Stimulated activated CD4-positive, alpha-beta T cell treated with anti-CD3 and anti-CD28 coated beads, Interleukin-15, amount 100 ng/mL, for 48 hours (primary cell): ENCODE measurements at places on chromosomes 11 and 22.

- DNase-seq = no peak
Observed at GRCh38 chr11:5504403-5504921, 5.3 kb downstream of the UBQLN3 start.

- DNase-seq = no peak
Observed at GRCh38 chr11:68081691-68082090, 39.5 kb downstream of the CHKA start.

DNA sequence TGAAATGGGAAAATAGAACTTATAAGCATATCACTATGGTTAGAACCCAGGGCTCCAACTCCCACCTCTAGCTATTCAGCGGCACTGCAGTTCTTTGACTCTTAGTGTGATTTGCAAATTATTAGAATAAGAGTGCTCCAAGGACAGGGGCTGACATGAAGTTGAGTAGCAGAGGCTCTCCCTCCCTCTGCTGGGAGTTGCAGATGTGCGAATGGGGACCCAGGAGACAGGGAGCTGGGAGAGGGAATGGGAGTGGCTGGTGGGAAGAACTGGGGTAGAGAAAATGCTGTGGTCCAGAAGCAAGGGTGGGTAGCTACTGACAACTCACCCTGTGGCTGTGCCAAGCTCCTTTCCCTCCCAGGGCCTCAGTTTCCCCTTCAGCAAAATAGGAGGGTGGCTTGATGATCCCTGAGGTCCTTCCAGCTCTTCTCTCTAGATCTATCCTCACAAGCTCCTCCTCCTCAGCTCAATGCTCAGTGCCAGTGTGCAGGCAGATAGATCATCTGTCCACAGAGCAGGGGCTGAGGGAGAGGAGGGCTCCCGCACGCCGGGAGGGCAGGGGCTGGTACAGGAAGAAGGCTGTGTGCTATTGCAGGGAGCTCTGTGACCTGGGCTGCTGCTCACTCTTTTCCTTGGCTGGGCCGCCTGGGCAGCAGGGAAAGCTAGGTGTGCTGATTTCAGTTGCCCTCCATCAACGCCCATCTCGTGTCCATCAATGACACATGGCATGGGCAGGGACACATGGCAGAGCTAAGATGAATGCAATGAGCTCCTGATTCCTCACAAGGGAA, 99.0 kb downstream of the NECTIN1 start:
- no peak for DNase-seq

DNA sequence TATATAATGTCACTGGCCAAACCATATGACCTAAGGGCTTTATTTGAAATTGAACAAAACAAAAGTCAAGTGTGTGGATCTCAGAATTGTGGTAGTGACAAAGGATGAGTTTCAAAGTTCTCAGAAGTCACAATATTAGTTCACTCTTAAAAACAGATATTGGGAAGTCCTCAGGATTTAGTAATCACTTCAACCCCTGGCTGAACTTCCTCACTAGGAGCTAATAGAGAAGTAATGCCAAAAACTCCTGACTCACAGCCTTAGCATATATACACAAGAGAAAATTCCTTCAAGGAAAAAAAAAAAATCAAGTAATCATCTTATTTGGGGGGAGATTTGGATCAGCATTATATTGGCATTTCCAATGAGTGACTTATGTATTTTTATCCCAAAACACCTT, 75.6 kb upstream of the APOA1 start:
- DNase-seq = no peak

- no peak for DNase-seq
Observed at GRCh38 chr22:45977003-45977411, at the start of gene WNT7B. TSS of gene WNT7B (minus strand) at chr22:45977162. CDS start at chr22:45976754, 408 bp downstream.

DNA sequence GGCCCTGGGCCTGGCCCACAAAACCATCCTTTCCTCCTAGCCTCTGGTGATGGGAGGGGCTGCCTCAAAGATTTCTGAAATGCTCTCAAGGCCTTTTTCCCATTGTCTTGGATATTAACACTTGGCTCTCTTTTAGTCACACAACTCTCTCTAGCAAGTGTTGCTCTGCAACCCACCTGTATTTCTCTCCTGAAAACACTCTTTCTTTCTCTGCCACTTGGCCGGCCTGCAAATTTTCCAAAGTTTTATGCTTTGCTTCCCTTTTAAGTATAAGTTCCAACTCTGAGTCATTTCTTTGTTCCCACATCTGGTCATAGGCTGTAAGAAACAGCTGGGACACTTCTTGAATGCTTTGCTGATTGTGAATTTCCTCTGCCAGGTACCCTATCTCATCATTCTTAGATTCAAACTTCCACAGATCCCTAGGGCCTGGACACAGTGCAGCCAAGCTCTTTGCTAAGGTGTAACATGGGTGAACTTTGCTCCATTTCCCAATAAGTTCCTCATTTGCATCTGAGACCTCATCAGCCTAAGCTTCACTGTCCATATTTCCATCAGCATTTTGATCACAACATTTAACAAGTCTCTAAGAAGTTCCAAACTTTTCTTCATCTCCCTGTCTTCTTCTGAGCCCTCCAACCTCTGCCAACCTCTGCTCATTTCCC, 93.8 kb downstream of the TRIM29 start:
- no peak for DNase-seq

DNA sequence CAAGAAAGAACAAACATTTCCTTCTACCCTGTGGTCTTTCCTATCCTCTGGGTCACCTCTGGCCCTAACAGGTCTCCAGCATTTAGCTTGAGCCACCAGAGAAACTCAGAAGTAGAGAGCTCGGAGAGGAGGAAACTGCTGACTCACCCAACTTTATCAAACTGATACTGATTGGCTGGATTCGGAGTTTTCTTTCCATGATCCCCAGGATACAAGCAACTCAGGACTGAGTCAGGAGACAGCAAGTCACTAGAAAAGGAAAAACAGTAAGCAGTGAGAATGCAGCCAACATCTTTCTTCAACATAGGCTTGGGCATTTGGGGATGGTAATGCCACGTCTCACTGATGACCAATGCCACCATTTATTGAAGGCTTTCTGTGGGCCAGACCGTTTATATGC, 32.7 kb downstream of the THOC5 start:
- no peak for DNase-seq

DNA sequence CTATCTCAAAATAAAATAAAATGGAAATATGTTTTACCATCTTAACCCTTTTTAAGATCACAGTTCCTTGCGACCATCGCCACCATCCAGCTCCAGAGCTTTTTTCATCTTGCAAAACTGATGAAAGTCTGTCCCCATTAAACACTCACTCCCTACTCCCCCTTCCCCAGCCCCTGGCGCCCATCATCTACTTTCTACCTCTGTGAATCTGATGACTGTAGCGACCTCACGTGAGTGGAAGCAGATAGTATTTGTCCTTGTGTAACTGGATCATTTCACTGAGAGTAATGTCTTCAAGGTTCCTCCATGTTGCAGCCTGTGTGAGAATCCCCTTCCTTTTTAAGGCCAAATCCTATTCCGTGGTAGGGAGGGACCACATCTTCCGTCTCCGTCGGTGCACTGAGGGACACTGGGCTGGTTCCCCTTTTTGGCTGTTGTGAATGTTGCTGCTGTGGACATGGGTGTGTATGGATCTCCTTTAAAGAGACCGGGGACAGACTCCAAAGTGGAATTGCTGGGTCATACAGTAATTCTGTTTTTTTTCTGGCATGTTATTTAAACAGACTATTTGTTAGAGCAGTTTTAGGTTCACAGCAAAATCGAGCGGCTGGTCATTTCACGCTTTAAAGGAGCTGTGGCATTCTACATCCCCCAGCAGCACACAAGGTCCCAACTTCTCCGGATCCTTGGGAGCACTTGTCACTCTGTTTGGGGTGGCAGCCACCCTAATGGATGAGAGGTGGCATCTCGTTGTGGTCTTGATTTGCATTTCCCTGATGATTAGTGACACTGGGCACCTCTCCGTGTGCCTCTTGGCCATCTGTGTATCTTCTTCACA, 120.0 kb downstream of the KCNQ1 start:
- no peak for DNase-seq

GRCh38 chr22:47100646-47101200, 338.3 kb downstream of the TBC1D22A start:
- no peak for DNase-seq

DNA sequence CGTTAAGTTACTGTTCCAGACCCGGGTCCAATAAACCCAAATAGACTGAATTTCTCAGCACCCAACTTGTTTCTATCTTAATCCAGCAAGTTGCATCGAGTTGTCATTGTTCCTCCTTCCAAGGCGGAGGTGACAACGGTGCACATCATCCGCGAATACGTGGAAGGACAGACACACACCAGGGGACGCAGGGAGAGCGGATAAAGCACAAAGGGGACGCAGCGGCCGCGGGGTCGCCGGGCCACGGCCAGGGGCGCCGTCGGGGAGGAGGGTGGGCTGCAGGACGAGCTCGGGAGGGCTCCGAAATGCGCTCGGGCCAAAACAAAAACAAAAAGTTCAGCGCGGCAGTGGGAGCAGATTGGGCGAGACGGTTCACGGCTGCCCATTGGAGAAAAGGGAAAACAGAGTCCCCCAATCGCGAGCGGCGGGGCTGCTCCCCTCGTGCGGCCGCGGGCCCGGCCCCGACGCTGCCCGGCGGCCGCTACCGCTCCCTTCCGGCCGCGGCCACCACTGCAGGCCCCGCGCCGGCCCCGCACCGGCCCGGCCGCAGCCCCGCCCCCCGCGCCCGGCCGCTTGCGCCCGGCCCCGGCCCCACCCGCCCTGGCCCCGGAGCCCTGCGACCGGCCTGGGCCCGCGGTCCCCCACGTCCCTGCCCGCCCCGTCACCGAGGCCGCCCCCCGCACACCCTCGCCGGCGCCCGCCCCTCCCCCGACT, 518 bp downstream of the KMT5B start:
- no peak for DNase-seq

GRCh38 chr11:9039198-9039597, 35.4 kb upstream of the NRIP3 start:
- no peak for DNase-seq
